ENCODE measurements at places on chromosomes 5 and 9. TPM values are rescaled to one million over a fixed set of nuclear protein-coding genes. Genes with fewer than 3 reads are reported as not detected.

DNA sequence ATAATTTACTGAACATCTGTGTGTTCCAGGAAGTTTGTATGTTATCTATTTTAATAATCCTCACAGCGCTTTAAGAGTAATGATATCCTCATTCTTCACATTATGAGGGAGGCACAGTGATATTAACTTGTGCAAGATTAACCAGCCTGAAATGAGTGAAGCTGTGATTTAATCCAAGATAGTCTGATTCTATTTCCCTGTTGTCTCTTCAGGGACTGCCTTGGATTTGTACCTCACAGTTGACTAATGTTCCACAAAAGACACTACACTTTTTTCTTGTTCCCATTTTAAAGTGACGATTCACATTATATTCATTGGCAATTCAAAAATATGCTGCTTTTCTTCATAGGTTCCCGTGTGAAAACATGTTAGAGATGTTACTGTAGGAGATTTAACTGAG, 125.3 kb upstream of the GNA14 start:
- DNase-seq, result no peak

PAEP gene
- total RNA-seq, result not detected

IRX1 gene
- 22.1 TPM for total RNA-seq

DNA sequence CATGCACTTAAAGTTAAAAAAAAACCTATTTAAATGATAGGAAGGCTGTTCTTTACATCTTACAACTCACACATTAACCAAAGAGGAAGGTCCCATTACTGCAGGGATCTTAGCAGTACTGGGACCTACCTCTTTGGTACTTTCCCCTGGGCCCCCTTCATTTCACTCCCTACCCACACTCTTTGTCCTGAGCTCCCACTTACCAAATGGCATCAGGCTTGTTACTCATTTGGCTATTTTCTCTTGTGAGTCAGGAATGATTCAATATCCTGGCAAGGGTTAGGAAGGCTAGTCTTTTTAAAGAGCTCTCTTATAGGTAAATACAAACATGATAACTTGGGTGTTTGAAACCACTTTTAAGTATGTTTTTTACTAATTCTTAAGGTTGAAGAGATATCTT, 117.4 kb upstream of the ELL2 start:
- peak; percentile 88 for DNase-seq

GRCh38 chr5:139686356-139686705, 38.2 kb downstream of the CXXC5 start:
- DNase-seq, result no peak

DNA sequence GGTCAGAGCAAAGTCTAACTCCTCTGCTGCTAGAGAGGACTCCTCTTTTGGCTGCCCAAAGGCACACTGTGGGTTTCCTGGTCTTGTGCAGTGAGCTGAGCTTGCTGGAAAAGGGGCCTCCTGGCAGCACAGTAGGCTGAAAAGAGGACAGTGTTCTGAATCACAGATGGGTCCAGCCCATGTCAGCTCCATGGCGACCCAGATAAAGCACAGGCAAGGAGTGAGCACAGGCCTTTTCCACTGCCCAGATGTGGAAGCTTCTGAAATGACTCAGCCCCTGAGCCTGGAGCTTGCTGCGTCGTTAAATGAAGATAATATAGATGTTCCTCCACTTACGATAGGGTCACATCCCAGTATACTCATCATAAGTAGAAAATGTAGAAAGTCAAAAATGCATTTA, 8.1 kb downstream of the CCDC180 start:
- DNase-seq, result no peak

DNA sequence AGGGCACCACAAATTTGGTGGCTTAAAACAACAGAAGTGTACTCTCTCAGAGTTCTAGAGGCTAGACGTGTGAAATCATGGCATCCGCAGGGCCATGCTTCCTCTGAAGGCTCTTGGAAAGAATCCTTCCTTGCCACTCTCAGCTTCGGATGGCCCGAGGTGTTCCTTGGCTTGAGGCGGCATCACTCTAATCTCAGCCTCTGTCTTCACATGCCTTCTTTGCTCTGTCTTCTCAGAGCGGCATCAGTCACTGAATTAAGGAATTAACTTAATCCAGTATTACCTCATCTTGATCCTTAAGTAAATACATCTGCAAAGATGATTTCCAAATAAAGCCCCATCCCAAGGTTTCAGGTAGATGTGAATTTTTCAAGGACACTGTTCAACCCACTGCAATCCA, 211.1 kb upstream of the TRIM32 start:
- no peak for DNase-seq

GRCh38 chr9:110809038-110809595, 140.5 kb downstream of the MUSK start:
- no peak for DNase-seq

- DNase-seq, result no peak
These were observed 37.6 kb downstream of the ANKRD33B start for GRCh38 chr5:10601246-10602030.

DNA sequence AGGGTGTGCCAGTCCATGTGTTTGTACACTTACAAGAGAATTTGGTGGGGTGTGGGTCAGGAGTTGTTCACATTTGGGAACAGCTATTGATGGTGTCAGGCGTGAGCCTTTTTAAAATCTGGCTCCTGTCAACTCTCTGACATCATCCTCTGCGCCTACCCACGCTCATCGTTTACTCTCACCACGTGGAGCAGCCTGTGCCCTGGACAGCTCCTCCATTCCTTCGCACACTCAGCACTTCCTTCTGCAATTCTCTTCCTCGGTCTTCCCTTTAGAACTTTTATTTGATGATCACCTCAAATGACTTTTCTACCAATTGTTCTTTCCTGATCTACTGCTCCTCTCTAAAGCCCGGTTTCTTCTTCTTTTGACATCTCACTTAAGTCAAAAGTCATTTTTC, 42.1 kb upstream of the GNAQ start:
- no peak for DNase-seq

DCAF12 gene
- 32.3 TPM for total RNA-seq

SKP1 gene
- total RNA-seq, result 277 TPM

HEMGN gene
- total RNA-seq, result not detected

DNA sequence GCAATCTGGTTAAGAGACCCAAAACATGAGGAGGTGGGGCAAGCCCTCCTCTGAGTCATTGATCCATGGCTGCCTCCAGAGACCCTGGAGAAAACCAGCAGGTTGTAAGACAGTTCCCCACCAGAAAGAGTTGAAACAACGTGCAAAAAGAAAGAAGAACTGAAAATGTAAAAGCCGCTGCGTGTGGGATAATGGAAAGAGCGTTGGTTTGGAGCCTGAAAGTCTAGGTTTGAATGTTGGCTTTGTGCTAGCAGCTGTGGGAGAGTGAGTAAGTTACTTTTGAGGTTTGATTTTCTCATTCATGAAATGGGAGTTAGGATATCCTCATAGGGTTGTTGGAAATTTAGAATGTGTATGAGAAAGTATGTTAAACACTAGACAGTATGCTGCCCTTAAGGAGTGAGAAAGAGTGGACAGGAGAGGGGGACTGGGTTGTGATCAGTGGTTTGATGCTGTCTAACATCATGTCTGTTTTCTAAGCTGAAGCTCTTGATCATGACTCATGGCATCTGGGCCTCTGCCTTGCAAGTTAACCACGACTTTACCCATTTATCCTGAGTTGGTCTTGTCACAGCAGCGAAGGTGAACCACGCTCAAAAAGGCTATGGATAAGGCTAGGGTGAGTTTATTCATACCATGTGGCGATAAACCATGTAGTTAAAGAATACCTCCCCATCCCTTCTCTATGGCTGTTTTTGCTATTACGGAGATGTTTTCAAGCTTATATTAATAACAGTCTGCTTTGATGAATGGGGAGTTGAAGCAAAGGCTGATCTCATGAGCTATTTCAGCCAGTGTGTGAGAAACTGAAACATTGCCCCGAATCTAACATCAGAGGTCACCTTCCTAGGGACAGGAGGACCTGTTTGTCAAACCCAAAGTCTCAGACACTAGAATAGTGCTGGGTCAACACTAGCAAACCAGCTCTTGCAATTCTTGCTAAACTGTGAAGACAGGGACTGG, 41.3 kb downstream of the ZNF366 start:
- DNase-seq, result no peak

- DNase-seq, result no peak
These were observed 67.8 kb downstream of the RALGPS1 start for GRCh38 chr9:126982215-126983002.

BSPRY gene
- total RNA-seq, result 8.8 TPM

RPL37 gene
- 159 TPM for total RNA-seq

DNA sequence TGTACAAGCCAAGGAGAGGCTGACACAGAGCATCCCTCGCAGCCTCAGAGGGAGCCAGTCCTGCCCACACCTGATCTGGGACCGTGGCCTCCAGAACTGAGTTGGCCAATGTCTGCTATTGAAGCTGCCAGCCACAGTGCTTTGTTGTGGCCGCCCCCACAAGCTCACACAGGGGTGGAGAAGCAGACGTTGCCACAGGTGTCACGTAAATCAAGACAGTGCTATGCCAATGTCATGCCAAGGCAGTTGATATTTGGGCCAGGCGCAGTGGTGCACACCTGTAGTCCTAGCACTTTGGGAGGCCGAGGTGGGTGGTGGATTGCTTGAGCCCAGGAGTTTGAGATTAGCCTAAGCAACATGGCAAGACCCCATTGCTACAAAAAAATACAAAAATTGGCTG, 17.3 kb upstream of the TERT start:
- DNase-seq, result no peak
